ENCODE measurements at places on chromosomes 13 and 19.

GRCh38 chr13:69828527-69828926 is 279.1 kb upstream of the ATXN8OS start:
- DNase-seq = no peak

GRCh38 chr19:39127812-39128515 is 2.4 kb downstream of the PAK4 start:
- peak; percentile 16 for DNase-seq

DNA sequence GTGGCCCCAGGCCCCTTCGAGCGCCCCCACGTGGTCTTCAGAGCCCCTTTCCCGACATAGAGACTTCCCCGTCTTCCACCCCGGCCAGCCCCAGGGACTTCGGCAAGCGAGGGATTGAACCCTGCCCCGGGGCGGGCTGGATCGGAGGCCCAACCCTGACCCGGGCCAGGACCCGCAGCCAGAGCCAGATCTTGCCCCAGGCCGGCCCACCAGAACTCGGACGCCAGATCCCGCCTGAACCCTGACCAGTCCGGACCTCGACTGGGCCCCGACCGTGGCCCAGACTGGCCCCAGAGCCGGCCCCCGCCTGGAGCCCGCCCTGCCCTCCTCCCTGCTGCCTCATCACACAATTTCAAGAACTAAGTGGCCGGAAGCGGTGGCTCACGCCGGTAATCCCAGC is 253 bp upstream of the TPTE2 start:
- no peak for DNase-seq

DNA sequence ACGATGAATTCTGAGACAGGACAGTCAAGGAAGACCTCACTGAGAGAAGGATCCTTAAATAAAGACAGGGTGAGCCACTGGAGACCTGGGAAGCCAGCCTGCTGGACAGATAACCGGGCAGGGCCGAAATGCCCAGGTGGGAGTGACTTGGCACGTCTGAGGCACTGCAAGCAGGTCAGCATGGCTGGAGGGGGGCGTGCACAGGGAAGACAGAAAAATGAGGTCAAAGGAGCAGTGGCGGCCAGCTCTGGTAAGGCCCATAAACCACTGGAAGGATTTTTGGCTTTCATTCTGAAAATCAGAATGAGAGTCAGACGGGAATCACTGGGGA is 5.8 kb upstream of the ATP1A3 start:
- no peak for DNase-seq
